ENCODE measurements at places on chromosomes 1 and 21.

DNA sequence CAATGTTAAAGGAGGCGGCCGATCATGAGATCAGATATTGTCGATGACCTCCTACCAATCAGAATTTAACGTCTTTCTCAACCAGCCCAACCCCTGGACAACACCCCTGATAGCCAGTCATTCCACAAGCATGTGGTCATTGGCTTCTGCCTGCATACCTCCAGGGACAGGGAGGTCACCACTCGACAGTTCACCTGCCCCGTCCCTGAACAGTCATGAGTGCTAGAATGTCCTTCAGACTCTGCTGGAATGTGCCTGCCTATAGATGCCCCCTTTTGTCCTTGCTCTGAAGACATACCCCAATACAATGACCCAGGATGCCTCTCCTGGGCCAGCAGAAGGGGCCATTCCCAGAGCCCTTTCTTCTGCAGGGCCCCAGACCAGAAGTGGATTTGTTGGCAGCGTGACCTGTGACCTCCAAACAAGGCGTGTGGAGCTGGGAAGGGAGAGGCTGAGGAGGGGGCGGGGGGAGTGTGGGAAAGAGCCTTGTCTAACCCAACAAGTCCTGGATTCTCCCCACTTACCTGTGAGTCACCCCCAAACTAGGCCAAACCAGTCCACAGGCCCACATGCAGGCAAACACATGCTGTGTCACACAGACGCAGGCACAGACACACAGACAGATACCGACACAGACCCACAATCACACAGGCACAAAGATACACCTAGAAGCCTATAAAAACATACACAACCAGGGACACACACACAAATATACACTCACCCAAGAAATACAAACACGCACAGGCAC lies 2.2 kb downstream of the CRYBG2 start:
- DNase-seq, result no peak

- no peak for DNase-seq
Measured at GRCh38 chr21:22575165-22575584, 1577.0 kb downstream of the NCAM2 start.

- DNase-seq, result no peak
Measured at GRCh38 chr1:111211921-111212320, 11.5 kb upstream of the DENND2D start.

DNA sequence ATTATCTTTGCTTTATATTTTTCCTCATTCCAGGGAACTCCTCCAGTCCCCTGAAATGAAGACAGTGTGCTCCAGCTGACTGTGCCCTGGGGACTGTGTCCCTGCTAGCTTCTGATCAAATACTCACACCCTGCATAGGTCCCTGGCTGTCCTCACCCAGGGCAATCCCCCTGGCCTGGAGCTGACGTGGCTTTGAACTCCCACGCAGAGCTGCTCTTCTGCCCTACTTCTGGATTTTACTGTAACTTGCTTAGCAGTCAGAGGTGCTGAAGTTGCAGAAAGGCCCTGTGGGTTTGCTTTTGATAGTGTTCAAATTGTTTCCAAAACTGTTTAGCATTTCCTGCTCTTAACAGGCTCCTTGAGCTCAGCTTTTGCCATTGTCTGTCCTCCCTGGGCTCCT lies 186.5 kb downstream of the FASLG start:
- DNase-seq, result peak; percentile 12

DNA sequence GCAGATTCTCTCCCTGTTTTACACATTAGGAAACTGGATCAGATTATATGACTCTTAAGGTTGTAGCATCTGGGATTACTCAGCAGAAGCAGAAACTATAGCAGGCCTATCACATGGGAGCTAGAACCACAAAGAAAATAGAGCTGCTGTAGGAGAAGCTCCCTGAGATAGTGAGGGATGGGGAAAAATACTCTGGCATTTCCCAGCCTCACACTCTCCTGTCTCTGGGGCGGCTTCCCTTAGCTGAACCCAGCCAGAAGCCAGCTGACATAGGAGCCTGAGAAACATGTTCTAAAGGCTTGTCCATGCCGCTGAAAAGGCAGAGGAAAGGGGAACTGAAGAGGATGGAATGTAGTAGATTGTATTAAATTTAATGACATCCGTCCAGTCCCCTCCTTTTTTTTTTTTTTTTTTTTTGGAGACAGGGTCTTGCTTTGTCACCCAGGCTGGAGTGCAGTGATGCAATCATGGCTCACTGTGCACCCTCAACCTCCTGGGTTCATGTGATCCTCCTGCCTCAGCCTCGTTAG lies 76.8 kb upstream of the DNAJC6 start:
- DNase-seq, result no peak

GRCh38 chr1:177732178-177732577 lies 237.7 kb downstream of the SEC16B start:
- DNase-seq, result no peak

- no peak for DNase-seq
Measured at GRCh38 chr1:61250933-61251332, 168.6 kb downstream of the NFIA start.

DNA sequence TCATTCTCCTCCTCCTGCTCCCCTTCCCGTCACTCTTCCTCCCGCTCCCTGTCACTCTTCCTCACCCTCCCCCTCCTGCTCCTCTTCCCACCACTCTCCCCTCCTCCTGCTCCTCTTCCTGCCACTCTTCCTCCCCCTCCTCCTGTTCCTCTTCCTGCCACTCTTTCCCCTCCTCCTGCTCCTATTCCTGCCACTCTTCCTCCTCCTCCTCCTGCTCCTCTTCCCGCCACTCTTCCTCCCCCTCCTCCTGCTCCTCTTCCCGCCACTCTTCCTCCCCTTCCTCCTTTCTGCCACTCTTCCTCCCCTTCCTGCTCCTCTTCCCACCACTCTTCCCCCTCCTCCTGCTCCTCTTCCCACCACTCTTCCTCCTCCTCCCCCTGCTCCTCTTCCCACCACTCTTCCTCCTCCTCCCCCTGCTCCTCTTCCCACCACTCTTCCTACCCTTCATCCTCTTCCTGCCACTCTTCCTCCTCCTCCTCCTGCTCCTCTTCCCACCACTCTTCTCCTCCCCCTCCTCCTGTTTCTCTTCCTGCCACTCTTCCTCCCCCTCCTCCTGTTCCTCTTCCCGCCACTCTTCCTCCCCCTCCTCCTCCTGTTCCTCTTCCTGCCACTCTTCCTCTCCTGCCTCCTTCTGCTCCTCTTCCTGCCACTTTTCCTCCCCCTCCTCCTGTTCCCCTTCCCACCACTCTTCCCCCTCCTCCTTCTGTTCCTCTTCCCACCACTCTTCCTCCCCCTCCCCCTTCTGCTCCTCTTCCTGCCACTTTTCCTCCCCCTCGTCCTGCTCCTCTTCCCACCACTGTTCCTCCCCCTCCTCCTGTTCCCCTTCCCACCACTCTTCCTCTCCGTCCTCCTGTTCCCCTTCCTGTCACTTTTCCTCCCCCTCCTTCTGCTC lies 28.7 kb upstream of the ARTN start:
- no peak for DNase-seq

DNA sequence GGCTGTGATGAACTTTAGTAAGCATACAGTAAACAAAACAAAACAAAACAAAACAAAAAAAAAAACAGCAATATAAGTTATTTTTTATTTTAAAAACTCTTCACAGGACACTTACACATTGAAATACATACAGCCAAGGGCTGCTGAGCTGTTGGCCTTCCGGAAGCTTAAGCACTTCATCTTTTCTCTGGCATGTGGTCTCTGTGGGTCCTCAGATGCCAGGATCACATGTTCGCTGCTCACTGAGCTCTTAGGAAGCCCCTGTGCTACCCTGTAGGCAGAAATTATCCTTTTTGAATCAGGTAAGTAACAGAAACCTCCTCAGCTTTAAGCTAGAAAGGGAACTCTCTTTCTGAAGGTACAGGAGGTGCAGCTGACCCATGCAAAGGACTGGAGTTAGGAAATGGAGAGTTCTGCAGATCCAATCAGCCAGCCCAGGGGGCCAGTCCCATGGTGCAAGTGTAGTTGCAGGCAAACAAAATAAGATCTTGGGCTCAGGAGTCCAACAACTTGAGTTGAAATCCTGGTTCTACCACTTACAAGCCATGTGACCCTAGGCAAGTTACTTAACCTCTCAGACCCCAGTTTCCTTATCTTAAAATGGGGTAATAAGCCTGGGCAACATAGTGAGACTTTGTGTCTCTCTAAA lies 22.4 kb upstream of the MED18 start:
- no peak for DNase-seq

GRCh38 chr1:20403423-20404145 lies 82.4 kb downstream of the CAMK2N1 start:
- DNase-seq, result no peak

DNA sequence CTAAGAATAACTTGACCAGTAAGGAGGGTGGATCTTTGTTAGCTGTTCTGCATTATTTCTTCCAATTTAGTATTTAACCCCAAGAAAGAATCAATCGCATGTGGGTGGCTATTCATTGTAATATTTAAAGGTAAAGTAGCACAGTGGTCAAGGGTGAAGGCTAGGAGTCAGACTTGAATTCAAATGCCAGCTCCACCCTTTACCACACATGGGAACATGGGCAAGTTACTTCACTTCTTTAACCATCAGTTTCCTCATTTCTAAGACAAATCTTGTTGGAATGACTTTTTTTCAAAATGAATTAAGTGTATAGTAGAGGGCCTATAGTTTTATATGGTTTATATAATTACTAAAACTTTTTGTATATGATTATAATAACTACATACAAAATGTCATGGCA lies 71.3 kb upstream of the S1PR1 start:
- no peak for DNase-seq

GRCh38 chr1:227934476-227935313 lies 13.0 kb downstream of the WNT9A start:
- DNase-seq, result no peak

- no peak for DNase-seq
Measured at GRCh38 chr1:21184276-21184675, 7.6 kb upstream of the EIF4G3 start.

GRCh38 chr21:26776310-26777021 lies 68.7 kb downstream of the ADAMTS1 start:
- no peak for DNase-seq

DNA sequence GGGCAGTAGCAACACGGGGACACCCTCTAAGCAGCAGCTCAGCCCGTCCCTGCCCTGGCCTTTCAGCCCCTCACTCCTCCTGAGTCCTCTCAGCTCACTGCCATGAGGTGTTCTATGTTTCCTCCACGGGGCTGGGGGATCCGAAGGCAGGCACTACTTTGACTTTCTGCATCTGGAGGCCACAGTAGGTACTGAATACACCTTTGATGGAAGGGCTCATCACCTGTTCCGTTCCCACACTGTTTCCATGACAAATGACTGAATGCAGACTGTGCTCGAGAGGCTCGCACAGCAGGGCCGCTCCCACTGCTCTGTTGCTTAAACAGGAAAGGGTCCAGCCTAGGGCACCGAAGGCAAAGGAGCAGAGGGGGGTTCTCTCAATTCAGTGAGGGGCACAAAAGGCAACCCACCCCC lies 77.6 kb upstream of the DNAH14 start:
- DNase-seq, result no peak

DNA sequence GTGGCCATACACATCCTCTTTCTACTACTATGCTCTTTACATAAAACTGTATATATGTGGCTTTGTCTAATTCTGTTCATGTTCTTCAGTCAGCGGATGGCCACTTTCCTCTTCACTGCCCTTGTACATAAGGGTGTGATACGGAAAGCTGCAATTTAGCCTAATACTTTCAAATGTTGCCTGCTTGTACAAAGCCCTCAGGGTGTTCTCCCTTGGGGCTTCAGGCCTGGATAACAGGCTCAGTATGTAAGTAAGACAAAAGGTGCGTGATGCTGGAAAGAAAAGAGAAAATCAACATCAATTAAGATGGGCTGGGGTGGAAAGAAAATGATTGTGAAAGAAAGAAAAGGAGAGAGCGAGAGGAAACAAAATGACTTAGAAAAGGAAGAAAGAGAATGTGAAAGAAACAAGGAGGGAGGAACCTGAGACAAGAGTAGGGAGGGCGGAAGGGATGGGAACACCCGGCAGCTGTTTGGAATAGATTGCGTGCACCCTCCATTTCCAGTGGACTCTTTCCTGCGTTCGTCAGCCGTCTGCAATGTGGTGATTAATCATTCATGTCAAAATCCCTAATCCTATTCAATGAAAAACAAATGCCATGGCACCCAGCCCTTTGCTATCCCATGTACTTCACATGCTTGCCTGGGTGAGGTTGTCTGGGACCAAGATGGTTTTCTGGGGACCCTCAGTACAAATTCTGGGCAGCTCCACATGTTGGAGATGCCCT lies 553.6 kb downstream of the NUF2 start:
- no peak for DNase-seq

GRCh38 chr1:174913225-174913903 lies 86.4 kb upstream of the CACYBP start:
- DNase-seq, result no peak

DNA sequence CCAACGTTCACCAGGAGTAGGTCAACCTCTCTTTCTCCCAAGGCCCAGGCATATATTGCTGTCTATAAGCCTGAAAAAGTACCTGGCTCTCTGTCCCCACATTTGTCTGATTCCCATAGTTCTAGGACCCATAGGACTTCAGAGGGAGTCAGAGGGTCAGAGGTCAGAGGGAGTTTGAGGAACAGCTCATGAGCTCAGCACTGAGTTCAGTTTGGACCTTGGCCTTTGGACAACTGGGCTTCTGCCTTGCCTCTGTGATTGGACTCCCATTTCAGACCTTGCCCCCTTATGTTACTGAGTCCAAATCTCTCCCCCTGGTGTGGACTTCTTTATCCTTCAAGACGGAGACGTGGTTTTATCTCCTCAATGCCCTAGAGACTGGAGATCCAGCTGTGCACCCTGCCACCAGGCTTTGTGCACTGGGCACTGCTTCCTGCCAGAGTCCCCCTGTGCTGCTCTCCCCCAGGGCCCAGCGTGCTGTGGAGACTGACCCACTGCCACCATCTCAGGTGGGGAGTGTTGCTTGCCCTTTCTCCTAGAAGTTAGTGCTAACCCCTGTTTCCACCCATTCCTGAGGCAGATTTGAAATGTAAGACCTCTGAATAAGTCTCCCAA lies 3.2 kb downstream of the CTSE start:
- DNase-seq, result no peak

DNA sequence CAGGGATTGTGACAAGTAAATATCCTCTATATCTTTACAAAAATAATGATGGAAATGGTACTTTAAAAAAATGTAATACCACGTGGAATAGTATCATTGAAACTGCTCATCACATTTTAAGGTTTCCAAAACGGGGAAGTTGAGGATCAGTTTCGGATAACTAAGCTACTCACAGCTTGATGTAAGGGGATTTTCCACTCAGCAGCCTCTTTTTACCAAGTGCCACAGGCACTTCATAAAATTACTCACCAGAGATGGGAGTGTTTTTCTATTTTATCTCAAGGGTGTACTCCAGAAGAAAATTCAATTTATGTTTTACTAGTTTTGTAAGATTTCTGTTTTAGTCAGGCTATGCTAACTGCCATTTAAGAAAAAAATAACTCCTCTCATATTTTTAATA lies 91.7 kb downstream of the TPR start:
- no peak for DNase-seq
